ENCODE measurements at places on chromosomes 3 and 15. TPM values are rescaled to one million over a fixed set of nuclear protein-coding genes. Genes with fewer than 3 reads are reported as not detected.

- DNase-seq = no peak
Measured at GRCh38 chr3:14122301-14122700, 2.4 kb downstream of the CHCHD4 start.

DNA sequence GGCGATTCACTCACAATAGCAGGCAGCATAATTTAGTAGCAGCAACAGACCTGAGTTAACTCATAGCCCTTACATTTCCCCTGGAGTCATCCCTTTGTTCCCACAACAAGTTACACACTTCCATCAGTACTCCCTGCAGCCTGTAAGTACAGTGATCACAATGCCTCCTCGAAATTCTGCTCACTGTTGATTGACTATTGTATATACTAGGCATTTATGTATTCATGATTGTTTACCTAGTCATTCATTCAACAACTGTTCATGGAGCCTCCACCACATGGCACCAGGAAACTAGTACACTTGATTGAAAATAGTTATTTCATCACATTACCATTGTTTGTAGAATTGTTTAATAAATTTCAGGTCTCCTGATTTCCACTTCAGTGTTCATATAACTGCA lies 71.4 kb upstream of the P3H2 start:
- DNase-seq = no peak

DNA sequence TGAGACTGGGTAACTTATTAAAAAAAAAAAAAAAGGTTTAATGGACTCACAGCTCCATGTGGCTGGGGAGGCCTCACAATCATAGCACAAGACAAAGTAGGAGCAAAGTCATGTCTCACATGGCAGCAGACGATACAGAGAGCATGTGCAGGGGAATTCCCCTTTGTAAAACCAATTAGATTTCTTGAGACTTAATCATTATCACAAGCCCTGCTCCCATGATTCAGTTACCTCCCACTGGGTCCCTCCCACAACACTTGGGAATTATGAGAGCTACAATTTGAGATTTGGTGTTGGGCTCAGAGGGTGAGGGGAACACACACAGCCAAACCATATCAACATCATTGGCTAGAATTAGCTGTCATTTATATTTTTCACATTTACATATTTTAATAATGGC lies 221.0 kb downstream of the RSRC1 start:
- no peak for DNase-seq

GRCh38 chr15:25245801-25246622 lies 192.8 kb downstream of the UBE3A start:
- DNase-seq = no peak

DNA sequence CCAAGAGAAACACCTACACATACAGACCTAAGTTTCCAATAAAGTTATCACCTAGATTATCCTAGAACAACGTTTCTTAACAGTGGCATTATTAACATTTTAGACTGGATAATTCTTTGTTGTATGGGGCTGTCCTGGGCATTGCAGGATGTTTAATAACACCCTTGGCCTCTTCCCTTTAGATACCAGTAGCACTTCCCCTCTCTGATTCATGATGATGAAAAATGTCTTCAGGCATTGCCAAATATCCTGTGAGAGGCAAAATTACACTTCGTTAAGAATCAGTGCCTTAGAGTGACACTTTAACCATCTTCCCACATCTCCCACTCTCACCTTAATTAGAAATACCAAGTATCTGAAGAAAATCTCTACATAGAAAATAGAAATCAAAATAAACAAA lies 352.6 kb downstream of the CGGBP1 start:
- DNase-seq = no peak

GRCh38 chr3:171039674-171040073 lies 13.2 kb upstream of the SLC2A2 start:
- DNase-seq = no peak

DNA sequence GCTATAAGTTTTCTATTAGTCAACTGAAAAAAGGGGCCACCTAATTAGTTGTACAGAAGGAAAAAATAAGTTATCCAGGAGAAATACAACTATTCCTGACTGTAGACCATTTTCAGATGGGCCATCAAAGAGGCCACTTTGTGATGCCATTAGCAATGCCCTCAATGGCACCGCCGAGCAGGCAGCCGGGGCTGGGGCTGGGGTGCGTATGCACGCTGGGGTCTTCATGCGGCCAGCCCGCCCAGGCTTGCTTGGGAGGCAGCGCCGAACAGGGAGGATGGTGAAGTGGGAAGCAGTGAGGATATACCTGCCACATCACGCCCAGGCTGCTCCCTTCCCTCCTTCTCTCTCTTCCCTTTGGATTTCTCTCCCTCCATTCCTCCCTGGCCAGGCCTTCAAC lies 128.4 kb downstream of the XXYLT1 start:
- DNase-seq = no peak

DNA sequence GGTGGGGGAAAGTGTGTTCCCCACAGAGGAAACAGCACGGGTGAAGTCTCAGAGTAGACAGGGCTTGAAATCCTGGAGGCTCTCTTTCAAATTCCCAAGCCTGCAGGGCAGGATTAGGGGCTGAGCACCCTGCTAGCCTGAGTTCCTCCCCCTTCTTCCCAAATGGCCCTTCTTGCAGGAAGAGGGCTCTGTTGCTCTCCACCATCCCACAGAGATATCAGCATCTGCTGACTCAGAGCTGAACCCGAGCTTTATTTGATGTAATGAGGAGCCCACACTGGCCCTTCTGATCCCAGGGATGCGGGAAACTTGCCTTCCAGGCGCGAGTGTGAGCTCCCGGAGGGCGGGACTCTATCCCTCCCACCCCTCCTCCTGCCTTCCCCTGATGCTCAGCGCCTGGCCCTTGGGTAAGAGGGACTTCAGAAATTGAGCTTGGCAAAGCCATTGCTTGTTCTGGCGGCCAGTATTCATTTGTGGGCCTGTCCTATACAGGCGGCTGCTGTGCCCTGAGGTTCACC lies 1.4 kb upstream of the STRA6 start:
- no peak for DNase-seq

HDC gene
- not detected for polyA plus RNA-seq

DNA sequence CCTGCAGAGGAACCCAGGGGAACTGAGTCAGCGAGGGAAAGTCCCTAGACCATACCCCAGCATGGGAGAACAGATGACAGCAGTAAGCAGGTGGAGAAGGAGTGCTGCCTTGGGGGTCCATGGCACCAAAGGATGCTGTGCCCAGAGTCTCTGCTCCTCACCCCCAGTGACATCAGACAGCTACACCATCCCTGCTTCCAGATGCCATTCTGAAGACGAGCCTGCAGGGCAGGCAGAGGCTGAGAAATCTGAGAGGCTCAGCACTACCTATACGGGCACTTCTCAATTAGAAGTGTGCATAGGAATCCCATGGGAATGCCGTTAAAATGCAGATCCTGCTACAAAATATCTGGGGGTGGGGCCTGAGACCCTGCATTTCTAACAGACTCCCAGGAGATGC lies 211.3 kb upstream of the NSMCE3 start:
- no peak for DNase-seq

DNA sequence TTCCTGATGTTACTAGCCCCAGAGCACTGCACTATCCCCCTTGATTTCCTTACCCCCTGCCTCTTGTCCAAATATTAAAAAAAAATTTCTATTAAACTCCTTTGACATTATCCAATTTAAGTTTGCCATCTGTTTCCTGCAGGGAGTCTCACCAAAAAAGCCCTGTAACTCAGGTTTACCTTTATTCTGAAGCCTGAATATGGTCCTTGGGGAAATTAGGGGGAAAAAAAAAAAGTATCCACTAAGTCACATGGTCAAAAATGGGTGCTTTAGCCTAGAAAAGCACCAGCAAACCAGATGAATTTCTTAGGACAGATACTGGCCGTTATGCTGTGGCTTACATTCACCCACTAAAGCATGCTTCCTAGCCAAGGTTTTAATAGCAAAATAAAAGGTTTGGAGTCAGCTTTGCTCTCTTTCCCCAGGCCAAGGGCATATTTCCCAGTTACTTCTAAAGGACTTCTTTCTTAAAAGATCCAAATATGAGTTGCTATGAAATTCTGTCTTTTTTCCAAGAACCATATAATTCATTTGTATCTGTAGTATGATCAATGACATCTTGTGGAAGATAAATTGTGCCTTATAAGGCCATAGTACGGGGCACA lies 394.9 kb downstream of the LSAMP start:
- no peak for DNase-seq

- DNase-seq = no peak
Measured at GRCh38 chr15:47027322-47027946, 689.9 kb upstream of the SEMA6D start.

GRCh38 chr3:151733613-151734012 lies at the start of gene AADACL2:
TSS of gene AADACL2 (plus strand) at chr3:151733927. CDS start at chr3:151734036, 109 bp downstream.
- no peak for DNase-seq

DNA sequence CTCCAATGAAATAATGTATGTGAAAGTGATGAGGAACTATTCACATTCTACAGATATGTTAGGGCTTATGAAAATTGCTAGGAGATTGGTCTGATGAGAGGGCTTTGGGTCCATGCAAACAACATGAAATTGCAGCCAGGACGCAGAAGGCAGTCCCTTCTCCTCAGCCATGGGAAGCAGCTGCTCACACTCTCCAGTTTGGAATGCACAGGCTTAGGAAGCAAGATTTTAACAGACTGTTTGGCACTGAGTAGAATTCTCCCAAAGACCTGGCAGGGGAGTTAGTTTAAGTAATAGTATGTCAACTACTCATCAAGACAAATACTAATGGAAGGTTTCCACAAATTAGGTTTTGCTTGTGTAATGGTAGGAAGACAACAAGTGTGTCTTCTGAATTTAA lies 500.7 kb upstream of the ARRDC4 start:
- no peak for DNase-seq

DNA sequence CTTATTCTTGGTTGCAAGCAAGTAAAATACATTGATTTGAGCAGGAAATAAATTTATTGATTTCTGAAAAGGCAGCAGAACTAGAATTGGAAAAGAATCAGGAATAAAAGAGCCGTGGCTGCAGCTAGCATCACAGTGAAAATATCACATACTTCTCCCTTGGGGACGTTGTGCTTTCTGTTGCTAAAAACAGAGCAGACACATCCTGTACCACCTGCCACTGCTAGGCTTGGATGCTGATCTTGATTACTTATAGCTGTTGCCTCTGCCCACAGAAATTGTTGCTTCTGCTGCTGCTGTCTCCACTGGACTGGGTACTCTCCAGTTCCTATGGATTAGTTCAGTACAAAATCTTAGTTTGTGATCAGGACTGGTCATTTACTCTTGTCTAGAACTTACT lies 283.8 kb downstream of the C3orf38 start:
- DNase-seq = no peak

TTBK2 gene
- 8.2 TPM for polyA plus RNA-seq

GRCh38 chr3:18007980-18008379 lies 265.5 kb upstream of the TBC1D5 start:
- no peak for DNase-seq

DNA sequence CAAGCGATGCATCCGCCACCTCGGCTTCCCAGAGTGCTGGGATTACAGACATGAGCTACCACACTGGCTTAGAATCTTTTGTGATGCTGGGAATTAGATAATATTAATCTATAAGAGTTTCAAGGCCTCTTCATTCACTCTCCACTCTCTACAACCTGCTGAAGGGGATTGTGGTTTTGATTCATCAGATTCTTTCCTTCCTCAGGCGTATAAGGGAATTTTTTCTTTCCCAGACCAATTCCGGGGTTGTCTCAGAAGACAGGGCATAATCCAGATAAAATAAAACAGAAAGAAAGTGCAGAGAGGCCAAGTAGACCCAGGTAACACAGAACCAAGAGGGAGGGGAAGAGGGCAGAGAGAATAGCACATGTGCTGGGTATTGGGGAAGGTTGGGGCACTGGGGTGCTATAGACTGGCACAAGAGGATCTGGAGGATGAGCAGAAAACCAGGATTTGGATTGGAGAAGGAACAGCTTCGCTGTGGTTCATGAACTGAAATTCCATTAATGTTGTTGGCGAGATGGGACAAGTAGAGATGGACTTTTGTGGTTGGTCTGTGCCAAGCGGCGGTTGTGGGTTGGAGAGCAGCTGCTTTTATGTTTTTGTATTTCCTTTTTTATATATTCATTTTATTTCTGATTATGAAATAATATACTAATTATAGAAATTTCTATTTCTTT lies 12.8 kb downstream of the ARL6IP5 start:
- no peak for DNase-seq

DNA sequence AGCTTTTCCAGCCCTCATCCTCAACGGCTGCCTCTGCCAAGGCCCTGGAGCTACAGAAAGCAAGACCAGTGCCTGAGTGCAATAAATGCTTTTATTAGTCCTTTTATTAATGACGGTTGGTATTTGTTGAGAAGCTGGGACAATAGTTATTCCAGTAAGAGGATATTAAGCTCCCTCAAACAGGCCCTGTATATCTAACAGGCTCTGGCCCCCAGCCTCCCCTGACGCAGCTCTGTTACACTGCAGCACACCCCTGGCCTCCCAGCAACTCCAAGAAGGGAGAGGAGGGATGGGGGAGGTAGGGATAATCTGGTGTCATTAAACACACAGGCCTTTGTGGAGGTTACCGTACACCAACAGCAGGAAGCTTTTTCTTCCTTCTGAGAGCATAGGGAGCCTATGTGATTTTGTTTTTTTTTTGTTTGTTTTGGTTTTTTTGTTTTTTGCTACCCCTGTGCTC lies 30.8 kb upstream of the MAGEF1 start:
- no peak for DNase-seq

DNA sequence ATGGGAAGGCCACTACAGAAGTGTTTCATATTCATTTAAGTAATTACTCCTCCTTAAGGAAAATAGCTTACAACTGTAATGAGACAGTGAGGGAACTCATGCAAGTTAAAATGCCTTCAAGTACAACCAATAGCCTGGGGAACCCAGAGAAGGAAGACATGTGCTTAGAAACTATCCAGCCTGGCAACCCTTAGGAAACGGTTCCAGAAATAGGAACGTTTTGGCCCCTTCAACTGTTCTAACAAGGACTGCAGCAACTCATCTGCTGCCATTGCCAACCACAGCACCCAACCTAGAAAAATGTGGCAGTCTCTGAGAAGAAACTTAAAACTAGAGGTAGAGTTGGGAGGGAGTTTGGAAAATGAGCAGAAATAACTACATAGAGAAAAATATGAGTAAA lies 147.5 kb upstream of the STRIT1 start:
- no peak for DNase-seq

- no peak for DNase-seq
Measured at GRCh38 chr3:111596328-111596727, 1.2 kb upstream of the ZBED2 start.

TPRG1 gene
- polyA plus RNA-seq = 0.11 TPM

GRCh38 chr3:127637971-127638370 lies 9.0 kb downstream of the PODXL2 start:
- DNase-seq = no peak

PRKCI gene
- polyA plus RNA-seq = 54.5 TPM

GRCh38 chr3:32584660-32585059 lies 14.0 kb upstream of the DYNC1LI1 start:
- no peak for DNase-seq

DNA sequence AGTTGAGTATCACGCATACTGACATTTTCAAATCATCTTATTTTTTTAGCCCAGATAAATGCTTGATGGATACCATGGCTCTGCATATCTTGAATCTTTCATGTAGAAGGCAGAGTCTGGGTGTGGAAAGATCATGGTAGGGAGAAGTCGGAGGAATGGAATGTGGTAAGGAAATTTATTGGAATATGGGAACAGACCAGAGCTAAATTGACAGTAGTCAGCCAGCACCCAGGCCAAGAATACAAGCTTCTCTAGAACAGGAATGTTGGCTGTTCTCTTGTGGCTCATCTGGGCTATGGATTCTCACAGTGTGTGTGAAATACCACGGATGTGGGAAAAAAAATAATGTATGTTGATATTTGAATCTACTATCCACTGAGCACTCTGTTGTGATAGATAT lies 305.7 kb upstream of the COL8A1 start:
- no peak for DNase-seq

GRCh38 chr3:170128259-170128976 lies 53.1 kb downstream of the PHC3 start:
- DNase-seq = no peak

- no peak for DNase-seq
Measured at GRCh38 chr15:78000091-78000926, 77.2 kb downstream of the TBC1D2B start.

Data from AG04450 (cell line).